CD4-positive, alpha-beta T cell treated with Interleukin-4 for 1 hour (primary cell): ENCODE measurements at places on chromosomes 6 and 20.

- no peak for DNase-seq
These were observed 41.0 kb upstream of the RPS6KA2 start for GRCh38 chr6:166667796-166668610.

GRCh38 chr20:48008850-48009515, 223.7 kb upstream of the SULF2 start:
- DNase-seq = no peak

DNA sequence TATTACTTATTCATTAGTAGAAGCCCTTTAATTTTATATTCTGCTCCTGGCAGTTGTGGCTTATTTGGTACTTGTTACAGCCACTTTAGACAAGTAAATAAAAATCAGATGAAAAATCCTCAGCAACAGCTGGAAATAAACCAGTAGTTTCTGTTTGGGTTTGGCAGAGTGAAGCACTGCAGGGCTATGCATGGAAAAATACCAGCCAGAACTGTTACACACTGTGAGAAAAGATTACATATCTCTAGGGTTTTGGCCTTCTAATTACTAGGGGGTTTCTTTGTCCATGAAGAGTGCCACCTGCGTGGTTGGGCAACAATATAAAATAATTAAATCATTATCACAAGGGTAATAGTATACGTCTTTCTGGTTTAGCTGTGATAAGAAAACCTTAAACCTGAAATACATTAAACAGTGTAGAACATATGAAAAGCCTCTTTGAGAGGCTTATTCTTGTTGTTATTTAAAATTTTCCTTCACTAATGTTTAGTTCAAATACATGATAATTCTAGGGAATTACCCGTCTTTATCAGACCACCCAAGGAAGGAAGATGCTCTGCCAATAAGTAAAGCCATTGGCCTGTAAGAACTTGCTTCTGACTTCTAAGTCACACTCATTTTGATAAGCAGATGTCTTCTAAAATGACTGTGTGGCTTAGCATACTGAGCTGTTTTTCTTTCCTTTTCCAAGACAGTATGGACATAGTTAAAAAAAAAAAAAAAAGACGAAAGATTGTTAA, 320.0 kb upstream of the FLRT3 start:
- no peak for DNase-seq

DNA sequence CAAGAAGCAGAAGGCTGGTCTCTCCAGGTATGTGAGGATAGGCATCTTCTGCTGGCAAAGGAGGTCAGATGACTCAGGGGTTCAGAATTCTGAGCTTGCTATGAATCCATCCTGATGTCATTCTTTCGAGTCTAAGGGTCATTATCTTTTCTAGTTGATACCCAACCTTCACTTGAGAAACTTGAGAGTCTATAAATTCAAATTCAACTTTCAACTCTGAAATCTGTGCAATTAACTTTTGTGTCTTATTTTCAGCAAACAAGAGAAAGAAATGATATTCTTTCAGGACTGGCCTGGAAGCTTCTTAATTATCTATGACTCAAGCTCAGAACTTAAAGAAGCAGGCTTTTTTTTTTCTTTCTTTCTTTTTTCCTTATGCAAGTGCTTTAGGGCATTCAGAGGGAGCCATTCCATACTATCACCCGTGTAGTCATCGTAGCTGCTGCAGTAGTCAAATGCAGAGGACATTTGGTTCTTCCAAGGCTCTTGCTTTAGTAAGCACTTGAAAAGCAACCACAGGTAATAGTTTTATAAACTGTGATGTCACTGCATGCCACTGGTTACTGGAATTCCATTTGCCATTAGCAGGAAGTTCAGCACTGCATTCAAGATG, 93.0 kb downstream of the ADTRP start:
- DNase-seq = no peak

DNA sequence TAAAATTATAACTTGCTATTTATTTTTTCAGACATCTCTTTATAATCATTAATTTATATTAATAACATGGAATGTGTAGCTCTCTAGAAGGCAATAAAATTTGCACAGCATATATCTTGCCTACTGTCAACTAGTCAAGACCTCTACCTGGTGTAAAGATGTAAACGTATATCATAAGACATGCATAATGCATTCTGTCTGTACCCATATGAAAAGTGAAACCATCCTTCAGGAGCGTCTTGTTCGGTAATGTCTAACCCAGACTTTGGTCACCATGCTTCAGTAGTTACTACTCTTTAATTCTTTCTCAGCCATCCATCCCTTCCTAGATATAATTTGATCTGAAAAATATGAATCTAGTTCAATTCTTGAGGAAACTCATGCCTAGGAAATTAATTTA, 21.0 kb downstream of the CEP43 start:
- DNase-seq = no peak

DNA sequence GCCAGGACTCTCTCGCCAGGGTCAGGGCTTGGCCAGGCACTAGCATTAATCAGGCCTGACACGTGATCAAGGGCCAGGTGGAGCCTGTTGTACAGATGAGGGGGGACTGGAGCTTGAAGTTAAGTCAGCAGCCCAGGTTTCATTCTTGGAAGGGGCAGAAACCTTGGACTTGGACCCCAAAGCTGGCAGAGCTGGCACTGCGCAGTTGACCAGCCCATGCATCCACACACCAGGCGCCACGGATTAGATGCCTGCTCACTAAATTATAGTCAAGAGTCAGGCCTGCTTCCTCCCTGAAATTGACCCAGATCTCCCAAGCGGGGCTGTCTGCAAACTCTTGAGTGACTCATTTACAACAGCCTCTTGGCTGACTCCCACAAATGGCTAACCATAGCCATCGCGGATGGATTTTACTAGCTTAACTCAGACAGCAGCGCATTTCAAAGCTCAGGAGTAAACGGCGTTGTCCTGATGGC, 4.1 kb upstream of the TAF4 start:
- no peak for DNase-seq

DNA sequence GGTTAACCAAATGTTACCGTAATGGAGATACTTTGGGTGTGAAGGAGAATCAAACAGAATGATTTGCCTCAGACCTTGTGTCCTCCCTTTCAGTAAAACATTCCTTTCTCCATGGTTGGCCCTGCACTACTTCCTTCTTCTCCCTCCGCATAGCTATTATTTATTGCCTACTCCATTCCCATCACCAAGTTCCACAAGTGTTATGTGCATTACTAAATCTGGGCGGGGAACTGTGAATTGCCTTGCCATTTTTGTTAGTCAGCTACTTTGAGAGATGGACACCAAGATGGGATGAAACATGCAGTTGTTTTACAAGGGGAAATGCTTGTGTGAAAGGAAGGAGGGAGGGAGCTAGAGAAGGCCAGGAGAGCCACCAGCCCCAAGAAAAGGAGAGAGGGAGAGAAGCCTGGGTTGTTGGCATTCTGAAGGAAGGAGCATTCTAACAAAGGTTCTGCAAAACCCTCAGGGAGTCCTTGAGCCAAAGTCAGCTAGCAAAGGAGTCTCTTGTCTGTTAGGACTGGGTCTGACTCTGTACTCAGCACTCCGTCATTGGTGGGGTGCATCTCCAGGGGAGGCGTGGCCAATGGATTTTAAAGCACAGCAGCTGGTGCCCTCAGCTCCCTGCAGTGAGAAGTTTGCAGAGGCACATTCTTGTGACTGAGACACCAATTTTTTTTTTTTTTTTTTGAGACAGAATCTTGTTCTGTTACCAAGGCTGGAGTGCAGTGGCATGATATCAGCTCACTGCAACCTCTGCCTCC, 83.6 kb upstream of the CHD6 start:
- no peak for DNase-seq

- no peak for DNase-seq
These were observed 5.6 kb downstream of the RAB23 start for GRCh38 chr6:57216235-57217101.

DNA sequence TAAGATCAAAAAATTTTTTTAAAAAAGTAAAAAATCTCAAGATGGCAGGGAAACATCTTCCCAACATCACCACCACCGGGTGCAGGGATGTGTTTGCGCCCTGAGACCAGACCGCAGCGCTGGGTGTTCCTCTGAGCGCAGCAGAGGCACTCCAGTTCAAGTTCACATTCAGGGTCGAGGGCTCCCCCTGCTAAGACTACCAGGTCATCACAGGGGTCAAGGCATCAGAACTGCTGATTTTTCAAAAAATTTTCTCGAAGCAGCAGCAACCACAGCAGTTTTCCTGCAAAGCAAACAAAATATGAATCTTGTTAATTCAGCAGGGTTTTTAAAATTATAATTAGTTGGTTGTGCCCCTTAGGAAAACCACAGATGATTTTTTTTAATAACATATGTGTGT, 83.1 kb downstream of the MYLK4 start:
- no peak for DNase-seq

DNA sequence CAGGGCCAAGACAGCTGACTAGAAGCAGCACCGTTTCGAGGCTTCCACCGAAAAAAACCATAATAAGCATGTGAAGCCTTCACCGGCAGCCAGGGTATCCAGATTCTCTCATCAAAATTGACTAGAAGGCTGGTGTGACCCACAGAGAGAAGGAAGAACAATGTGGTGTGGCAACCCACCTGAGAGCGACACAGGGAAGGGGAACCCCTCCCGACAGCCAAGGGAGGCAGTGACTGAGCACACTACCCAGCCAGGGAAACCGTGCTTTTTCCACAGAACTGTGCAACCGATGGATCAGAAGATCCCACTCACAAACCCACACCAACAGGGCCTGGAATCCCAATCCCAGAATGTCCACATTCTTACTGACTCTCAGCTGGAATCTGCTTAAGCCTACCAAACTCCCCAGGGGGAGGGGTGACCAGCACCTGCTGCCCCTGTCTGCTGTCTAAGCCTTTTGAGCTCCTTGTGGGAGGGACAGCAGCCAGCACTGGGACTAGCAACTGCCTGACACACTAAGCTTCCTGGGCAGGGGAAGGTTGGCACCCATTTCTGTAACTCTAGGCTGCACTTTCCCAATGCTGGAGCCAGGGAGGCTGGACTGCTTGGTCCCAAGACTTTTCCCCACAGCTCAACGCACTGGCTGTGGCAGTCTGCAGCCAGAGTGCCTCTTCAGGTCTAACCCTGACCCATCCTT, 231.9 kb upstream of the FAM83B start:
- no peak for DNase-seq

GRCh38 chr20:38947931-38948362, 14.2 kb upstream of the DHX35 start:
- DNase-seq = no peak

- no peak for DNase-seq
These were observed 5.6 kb upstream of the NKAIN4 start for GRCh38 chr20:63259734-63260460.

GRCh38 chr6:22071270-22072041, 225.4 kb downstream of the PRL start:
- DNase-seq = no peak

DNA sequence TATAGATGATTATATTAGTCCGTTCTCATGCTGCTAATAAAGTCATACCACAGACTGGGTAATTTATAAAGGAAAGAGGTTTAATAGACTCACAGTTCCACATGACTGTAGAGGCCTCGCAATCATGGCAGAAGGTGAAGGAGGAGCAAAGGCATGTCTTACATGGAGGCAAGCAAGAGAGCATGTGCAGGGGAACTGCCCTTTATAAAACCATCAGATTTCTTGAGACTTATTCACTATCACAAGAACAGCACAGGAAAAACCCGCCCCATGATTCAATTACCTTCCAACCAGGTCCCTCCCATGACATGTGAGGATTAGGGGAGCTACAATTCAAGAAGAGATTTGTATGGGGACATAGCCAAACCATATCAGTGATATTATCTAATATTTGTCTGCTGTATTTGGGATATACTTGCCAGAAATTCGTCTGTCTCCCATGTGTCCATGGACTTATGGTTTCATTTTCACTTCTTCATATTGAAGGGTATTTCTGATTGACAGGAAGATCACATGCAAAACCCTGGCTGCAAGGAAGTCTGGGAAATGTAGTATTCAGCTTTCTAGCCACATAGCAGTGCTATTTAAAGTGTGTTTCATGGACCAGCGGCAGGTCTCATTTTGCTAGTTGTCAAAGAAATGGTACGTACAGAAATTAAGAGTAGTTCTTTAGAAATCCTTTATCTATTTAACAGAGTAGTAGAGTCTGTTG, 50.5 kb upstream of the PAK5 start:
- DNase-seq = no peak

DNA sequence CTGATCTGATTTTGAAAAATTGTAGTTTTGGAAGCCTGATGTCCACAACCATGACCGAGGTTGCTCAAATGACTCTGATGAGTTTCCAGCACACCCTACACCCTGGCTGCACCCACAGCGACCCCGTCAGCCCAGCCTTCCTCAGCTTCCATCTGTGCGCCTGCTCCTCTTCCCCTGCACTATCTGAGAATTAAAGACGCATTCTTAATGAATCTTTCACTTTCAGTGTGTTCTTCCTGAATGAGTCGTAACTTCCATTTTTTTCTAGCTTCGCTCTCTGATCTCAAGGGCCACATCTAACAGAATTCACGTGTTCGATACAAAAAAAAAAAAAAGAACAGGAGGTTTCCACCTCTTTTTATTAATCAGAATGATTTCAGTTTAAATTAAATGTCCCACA, 21.3 kb upstream of the RREB1 start:
- peak; percentile 56 for DNase-seq

DNA sequence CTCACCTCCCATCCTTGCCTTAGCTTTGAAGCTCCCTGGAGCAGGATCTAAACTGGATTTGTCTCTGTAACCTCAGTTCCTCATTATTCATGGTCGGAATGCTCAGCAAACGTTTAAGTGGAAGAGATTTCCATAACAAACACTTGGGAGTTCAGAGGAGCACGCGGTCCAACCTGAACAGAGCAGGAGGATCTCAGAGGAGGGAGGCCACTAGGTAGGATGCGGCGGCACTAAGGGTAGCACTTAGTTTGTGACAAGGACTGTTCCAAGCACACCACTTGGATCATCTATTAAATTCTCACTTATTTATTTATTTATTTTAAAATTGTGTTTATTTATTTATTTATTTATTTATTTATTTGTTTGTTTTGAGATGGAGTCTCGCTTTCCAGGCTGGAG, 13.3 kb upstream of the CCN5 start:
- no peak for DNase-seq

DNA sequence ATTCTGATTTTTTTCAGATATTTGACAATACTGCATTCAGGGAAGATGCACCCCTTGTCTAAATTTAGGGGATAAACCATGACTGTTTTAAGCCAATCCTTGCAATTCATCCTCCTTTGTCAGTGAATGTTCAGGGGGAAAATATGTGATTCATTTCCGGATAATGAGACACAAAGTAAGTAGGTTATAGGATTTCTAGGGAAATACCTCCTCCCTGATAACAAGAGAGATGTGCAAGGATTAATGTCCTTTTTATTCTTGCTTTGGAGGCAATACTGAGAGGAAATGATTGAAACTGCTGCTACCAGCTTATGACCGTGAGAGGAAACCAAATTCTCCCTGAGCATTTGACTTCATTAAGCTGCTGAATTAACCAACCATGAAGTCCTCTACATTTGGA, 161.3 kb upstream of the EYA4 start:
- no peak for DNase-seq

- no peak for DNase-seq
These were observed 829.4 kb downstream of the EPHA7 start for GRCh38 chr6:92589996-92590395.

- no peak for DNase-seq
These were observed 251.1 kb upstream of the TBX18 start for GRCh38 chr6:85015396-85015990.

- DNase-seq = no peak
These were observed 148.0 kb downstream of the DHX35 start for GRCh38 chr20:39109933-39110818.
